ENCODE measurements at places on chromosomes 6 and 20.

DNA sequence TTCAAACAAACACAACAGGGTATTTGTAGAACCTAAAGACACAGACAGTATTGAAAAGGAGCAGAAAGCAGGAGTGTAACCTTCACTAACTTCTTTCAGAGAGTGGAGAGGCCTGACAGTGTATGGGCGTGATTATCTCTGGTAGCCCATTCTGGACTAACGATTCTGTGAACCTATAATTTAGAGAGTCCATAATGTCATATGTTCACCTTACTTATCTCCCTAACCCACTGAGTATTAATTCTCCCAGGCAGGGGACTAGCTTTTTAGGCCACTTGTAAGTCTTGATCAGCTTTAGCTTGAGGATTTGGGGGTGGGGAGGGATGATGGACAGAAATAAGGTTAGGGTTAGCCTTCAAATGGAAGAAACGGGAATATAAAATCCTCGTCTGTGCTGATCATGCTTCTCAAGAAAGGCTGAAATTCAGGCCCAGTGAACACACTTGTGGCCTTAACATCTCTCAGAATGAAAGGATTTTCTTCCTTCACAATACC is 2.8 kb upstream of the PARD6B start:
- no peak for DNase-seq

- no peak for DNase-seq
These were observed 138.7 kb downstream of the FOXO3 start for GRCh38 chr6:108699290-108700041.

GRCh38 chr6:134358320-134358719 is 40.4 kb upstream of the SGK1 start:
- DNase-seq, result no peak

- no peak for DNase-seq
These were observed 512.7 kb upstream of the JAG1 start for GRCh38 chr20:11186301-11187008.

GRCh38 chr20:46520976-46521579 is 7.7 kb upstream of the ZNF334 start:
- no peak for DNase-seq

- no peak for DNase-seq
These were observed 82.3 kb downstream of the YTHDF1 start for GRCh38 chr20:63133481-63134091.

DNA sequence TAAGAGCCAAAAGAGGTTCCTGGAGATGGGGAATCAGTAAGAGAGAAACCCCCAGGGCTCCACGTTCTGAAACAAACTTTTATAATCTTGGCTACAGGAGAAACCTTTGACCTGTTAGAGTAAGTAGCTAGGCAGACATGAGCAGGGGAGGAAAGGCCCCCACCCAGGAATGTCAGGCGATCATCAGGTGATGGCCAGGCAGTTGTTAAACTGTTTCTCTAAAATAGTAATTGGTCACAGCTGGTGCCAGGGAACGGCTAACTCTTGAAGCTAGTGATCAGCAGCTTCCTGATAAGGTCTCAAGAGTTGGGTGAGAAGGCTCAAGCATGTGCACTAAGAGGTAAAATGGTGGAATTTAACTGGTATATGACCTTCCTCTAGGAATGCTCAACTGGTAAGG is 263.8 kb downstream of the HDGFL1 start:
- no peak for DNase-seq

DNA sequence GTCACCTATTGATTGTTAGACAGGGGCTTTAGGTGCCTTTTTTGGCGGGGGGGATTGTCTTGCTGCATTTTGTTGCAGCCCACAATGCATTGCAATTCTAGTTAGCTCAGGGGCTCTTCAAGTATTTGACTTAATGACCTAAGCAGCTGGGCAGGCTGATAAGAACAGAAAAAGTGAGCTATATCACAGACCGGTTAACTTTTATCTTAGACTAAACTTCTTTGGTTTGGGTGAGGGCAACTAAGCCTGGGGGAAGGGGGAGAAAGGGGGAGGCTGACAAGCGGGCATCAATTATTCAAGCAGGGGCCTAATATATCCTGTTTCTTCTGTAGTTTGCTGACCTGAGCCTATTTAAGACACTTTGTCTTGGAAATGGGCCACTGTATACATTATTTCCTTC is 66.0 kb upstream of the GPR6 start:
- no peak for DNase-seq

DNA sequence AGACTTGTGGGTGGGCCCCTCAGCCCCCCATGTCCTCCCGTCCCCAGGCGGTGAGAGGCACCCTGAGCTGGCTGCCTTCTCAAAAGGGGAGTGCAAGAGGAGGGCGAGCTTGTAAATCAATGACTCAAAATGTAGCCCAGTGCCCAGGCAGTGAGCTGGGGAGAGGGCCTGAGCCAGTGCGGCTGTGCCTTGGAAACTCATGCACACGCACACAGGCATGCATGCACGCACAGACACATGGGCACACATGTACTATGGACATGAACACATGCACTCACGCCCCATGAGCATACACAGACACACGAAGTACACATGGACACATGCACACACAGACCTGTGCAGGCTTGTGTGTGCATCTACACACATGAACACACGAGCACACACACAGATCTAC is 133.5 kb downstream of the TAF4 start:
- DNase-seq, result no peak

- DNase-seq, result no peak
These were observed 14.7 kb downstream of the KLHL32 start for GRCh38 chr6:96939007-96939805.

DNA sequence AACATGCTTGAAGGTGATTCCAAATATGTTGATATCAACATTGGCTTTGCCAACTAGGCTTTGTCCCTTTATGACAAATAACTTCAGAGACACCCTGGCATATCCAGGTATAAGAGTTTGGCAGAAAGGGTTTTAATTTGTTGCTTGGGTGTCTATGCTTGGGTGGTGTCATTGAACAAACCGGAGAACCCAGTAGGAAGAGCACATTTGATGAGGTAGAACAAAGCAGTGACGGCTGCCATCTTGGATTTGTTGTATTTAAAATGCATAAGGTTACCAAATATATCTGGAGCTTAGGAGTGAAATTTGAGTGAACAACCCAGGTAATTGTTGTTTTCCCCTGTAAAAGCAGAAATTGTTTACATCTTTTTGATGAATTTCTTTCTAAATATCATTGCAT is 503.7 kb upstream of the JARID2 start:
- DNase-seq, result no peak

- DNase-seq, result no peak
These were observed 3.4 kb downstream of the PRDM13 start for GRCh38 chr6:99609905-99610489.

DNA sequence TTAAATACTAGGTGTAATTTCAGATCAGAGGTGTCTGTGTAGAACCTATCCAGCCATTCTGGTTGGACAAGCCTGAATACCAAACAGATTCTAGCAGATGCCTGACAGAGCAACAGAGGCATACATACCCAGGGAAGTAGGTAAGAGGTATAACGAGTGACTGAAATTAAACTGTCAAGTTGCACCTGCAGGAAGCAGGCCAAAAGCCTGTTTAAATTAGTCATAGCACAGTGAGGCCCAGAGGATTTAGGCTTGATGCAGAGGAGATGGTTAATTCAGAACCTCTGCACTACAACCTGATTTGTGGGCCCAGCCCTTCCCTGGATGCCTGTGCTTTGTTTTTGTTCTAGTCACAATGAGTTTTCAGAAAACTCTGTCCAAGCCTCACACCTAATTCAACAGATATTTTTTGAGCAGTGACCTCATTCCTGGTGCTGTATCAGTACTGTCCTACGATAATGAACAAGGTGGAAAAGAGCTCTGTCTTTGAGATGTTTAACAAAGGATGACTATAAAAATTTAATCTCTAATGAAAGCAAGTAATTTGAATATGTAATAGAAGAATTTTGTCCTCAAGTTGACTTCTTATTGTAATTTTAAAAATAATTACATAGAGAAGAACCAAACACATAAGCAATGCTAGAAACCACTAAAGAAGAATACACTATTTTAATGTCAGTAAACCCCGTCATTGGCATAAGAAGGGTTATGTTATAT is 31.7 kb downstream of the C6orf58 start:
- DNase-seq, result no peak

- DNase-seq, result no peak
These were observed 166.9 kb downstream of the MOXD1 start for GRCh38 chr6:132234356-132234755.

Data from stimulated activated CD4-positive, alpha-beta T cell treated with anti-CD3 and anti-CD28 coated beads, Interleukin-1b, Interleukin-23, amount 100 ng/mL, for 1 hour (primary cell).